Activated naive CD8-positive, alpha-beta T cell treated with anti-CD3 and anti-CD28 coated beads, Interleukin-2, amount 50 U/mL, for 16 hours (primary cell): ENCODE measurements at places on chromosomes 7 and 10.

- DNase-seq = no peak
These were observed 187.6 kb upstream of the KLF14 start for GRCh38 chr7:130921391-130922180.

DNA sequence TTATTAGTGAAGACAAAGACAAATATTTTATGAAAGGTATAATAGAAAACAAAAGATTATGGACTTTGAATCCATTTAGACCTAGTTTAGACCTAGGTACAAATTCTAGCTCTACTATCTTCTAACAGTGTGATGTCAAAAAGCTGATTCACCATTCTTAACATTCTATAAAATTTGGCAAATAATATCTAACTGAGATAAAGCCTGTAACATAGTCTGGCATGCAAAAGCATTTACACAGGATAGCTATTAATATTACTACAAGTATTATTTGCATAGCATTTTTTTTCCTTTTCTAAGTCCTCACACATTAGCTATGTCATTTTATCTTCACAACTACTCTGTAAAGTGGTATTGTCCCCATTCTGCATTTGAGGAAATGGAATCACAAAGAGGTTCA lies 179.6 kb upstream of the LRRTM3 start:
- DNase-seq = no peak

GRCh38 chr7:101436857-101437576 lies 74.3 kb downstream of the COL26A1 start:
- DNase-seq = no peak

DNA sequence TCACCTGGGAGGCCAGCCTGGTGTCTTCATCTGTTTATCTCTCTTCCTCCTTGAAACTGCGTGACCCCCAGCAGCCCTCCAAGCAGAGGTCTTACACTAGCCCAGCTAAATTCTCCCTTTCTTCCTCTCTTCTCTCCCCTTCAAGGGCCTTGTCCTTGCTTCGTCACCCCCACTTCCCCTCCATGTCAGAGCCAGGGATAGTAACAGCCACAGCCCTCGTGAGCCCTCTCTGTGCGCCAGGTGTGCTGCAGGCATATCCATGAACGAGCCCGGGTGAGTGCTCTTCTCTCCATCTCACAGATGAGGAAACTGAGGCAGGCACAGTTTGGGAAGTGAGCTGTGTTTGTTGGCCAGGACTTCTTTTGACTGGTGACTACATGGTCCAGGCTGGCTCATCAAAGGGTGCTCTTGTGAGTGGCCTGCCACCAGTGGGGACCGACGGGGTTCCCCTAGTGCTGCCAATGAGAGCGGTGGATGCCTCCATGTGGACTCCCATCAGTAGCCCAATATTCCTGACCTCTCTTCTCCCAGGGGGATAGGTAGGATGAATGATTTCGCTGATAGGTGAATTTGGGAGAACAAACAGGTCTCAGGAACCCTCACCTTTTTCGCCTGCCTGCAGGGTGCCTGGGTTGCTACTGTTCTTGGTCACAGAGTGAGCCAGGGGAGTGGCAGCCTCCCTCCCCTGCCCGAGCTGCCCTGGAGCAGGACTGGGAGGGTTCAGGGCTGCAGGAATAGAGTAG lies 38.1 kb downstream of the ADRA2A start:
- no peak for DNase-seq

DNA sequence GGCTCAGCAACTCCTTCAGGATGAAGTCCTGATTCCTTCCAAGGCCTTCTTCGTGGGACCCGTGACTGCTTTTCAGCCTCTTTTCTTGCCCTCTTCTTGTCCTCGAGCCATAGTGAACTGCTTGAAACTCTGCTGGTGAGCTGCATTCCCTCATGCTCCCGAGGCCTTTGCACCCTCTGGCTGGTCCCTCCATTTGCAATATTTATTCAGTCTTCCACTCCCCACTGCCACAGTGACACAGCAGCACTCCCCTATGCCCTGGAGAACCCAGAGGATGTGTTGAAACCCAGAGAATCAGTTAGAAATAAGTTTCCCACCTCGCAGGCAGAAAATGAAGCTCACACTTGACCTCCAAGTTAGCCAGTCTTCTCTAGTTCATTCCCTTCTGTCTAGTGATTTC lies 22.3 kb upstream of the GAD2 start:
- DNase-seq = no peak

DNA sequence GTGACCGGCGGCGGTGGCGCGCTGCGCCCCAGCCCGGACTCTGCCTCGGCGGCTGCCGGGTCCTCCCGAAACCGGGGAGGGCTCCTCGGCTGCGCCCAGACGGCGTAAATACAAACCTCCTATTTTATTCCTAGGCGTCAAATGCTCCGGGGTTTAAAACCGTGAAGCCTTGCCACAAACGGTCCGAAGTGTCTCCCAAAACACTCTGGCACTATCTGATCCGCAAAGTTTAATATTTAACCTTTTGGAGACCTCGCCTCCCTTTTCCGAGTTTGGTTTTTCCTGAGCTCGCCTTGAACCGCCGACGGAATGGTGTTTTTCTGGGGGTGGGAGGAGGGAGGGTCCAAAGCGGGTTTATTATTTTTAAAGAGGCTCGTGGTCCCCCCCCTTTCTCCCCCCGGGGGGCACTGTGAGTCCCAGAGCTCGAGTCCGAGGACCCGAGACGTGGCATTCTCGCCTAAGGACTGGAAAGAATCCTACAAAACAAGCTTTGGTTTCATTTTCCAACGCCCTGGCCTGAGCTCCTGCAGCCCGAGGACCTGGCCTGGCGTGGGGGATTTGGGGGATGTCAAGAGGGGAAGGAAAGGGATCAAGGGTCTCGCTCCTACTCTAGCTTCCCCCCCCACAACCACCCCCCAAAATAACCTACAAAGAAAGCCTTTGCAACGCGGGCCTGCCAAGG lies 1.8 kb downstream of the TNRC18 start:
- no peak for DNase-seq

DNA sequence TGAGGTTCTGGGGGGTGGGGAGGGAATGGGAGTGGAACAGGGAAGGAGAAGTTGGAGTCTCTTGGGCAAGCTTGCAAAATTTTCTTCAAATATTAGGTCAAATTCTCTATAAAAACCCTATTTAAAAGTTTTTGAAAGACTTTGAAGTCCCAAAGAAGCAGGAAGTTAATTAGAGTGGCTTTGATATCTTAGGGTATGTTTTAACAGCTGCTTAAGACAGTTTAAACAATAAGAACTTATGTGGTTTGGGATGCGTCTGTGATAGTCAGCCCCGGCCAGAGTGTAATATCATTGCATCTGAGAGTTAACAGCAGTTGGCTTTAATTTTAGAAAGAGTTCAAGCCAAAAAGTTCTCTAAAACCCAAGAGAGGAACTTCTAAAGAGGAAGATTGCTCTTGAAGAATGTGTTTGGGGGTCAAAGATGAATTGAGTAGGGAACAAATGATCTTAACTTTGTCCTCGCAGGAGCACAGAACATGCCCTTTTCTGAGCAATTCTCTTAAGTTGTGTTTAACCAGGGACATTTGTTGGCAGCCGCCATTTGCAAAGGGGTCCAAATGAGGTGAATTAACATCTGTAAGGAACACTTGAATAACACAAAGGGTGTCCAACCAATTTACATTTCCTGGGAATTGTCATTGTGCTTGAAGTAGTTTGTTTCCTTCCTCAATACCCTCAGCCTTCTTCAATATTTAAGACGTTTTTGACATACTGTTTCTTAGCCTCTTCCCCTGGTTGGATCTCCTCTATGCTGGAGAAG lies 182.4 kb downstream of the PTEN start:
- DNase-seq = no peak

DNA sequence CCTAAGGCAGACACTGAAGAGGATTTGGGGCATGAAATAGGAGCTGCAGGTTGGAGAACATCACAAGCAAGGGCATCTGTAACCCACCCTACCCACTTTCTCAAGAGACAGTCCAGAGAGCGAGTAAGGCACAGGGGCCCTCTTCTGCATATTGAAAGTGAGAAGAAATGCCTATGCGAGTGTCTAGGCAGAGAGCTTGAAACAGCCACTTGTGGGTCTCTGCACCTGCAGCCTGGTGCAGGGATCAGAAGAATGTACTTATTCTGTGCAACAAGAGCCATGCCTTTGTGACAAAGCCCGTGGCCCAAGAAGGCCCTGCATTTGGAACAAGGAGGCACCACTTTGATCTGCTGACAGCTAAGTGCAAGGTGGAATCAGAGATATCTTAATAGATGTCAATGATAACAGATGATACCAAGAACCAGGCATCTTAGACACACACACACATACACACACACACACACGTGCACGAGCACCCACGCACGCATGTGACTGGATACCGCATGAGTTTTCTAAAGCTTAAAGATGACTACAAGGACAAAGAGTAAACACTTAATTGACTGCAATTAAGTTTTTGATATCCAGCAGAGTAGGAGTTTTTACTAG lies 89.3 kb downstream of the NPSR1 start:
- DNase-seq = no peak
